Spleen (tissue), 13 donors: ENCODE measurements at places on chromosomes 5 and 9. TPM values are rescaled to one million over a fixed set of nuclear protein-coding genes. Genes with fewer than 3 reads are reported as not detected.

PRELID2 gene
- 1.4 TPM for polyA plus RNA-seq

DNA sequence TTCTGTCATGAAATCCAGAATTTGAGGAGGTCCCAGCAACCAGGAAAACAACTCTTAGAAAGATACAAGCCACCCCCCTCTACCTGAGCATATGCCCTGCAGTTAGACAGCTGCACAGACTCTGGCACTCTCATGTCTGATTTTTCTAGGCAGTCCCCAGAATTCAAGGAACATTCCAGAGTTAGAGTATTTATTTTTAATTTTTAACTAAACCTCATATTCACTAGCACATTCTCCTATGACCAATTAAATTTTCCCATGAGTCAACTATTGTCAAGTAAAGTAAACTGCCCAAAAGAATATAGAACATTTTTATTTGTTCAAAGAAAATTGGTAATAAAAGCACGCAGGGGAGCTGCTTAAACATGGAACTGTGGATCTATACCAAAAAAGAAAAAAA lies 490.5 kb upstream of the SEMA6A start:
- no peak for DNase-seq

DNA sequence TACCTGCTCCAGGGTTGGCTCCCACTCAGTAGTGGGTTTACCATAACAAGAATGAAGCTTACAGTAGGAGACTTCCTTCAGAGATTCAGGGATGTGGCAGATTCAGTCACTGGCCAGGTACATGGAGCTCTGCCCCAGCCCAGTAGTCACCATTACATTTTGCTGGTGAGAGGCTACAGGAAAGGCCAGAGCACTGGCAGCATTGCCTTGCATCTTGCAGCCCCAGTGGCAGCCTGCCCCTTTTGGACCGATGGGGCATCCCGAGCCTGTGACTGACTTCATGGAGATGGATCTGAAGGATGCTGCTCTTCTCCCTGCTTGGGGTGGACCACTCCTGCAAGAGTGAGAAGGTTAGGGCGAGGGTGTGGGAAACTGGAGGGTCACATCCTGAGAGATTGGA lies 16.8 kb downstream of the TAS2R1 start:
- peak; percentile 70 for DNase-seq

PCDHGA10 gene
- 0.35 TPM for polyA plus RNA-seq

GRCh38 chr5:151317871-151318270 lies 14.3 kb upstream of the SLC36A3 start:
- DNase-seq: no peak
